Activated naive CD8-positive, alpha-beta T cell treated with anti-CD3 and anti-CD28 coated beads, Interleukin-2, amount 10 ng/mL, durations not matched to agents 7 days and 5 days (primary cell): ENCODE measurements at places on chromosomes 7 and 10.

GRCh38 chr10:46290101-46290886, 3.5 kb downstream of the ANTXRL start:
- H3K36me3 ChIP-seq = no peaks in the 10 kb centered on the region
- H3K27ac ChIP-seq = no peak overlapping the region
- peaks cover 6% of the 10 kb centered on the region for H3K4me1 ChIP-seq
- no peak for DNase-seq
- peaks cover 4% of the 10 kb centered on the region for H3K27me3 ChIP-seq
- no peak overlapping the region for H3K4me3 ChIP-seq

- peaks cover 2% of the 10 kb centered on the region for H3K27me3 ChIP-seq
- no peak overlapping the region for H3K27ac ChIP-seq
- H3K4me3 ChIP-seq = no peak overlapping the region
- no peaks in the 10 kb centered on the region for H3K36me3 ChIP-seq
- DNase-seq = no peak
Observed at GRCh38 chr10:78985973-78986818, 82.6 kb upstream of the ZMIZ1 start.

- no peak for DNase-seq
- peak overlapping the region; percentile 18 for H3K27ac ChIP-seq
- peaks cover 10% of the 10 kb centered on the region for H3K4me1 ChIP-seq
- peaks cover 8% of the 10 kb centered on the region for H3K36me3 ChIP-seq
- H3K27me3 ChIP-seq = no peaks in the 10 kb centered on the region
- no peak overlapping the region for H3K4me3 ChIP-seq
Observed at GRCh38 chr10:9051328-9051974, 997.0 kb downstream of the GATA3 start.

DNA sequence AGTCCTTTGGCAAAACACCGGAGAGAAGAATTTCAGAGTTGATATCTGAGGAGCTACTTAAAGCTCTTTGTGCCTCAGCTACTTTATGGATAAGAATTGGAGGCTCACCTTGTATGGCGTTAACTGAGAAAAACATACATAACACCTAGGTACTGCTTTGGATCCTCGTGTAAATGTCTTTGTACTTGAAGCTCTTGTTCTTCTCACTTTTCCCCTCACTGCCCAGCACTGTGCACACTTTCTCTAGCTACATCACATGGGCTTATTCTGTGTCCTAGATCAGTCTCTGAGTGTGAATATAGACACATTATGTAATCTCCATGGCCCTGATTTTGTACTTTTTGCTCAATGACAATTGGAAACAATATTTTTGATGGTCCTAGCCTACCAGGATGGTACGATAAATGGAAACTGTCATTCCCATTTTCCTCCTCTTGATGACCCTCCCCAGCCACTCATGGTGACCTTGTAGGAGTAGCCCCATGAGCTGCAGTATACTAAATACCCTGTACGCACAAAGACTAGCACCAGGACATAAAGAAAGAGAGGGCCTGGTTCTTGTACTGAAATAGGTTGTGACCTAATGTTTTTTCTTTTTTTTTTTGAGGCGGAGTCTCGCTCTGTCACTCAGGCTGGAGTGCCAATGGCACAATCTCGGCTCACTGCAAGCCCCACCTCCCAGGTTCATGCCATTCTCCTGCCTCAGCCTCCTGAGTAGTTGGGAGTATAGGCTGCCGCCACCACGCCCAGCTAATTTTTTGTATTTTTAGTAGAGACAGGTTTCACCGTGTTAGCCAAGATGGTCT, 22.1 kb downstream of the STAMBPL1 start:
- peaks cover 58% of the 10 kb centered on the region for H3K36me3 ChIP-seq
- H3K4me1 ChIP-seq = peaks cover 36% of the 10 kb centered on the region
- H3K27me3 ChIP-seq = no peaks in the 10 kb centered on the region
- no peak overlapping the region for H3K4me3 ChIP-seq
- H3K27ac ChIP-seq = peak overlapping the region; percentile 60
- DNase-seq = no peak

GRCh38 chr10:63522277-63522687, 1.1 kb downstream of the REEP3 start:
- H3K27me3 ChIP-seq = no peaks in the 10 kb centered on the region
- H3K27ac ChIP-seq = peak overlapping the region; percentile 83
- peaks cover 44% of the 10 kb centered on the region for H3K4me1 ChIP-seq
- H3K4me3 ChIP-seq = peak overlapping the region; percentile 80

DNA sequence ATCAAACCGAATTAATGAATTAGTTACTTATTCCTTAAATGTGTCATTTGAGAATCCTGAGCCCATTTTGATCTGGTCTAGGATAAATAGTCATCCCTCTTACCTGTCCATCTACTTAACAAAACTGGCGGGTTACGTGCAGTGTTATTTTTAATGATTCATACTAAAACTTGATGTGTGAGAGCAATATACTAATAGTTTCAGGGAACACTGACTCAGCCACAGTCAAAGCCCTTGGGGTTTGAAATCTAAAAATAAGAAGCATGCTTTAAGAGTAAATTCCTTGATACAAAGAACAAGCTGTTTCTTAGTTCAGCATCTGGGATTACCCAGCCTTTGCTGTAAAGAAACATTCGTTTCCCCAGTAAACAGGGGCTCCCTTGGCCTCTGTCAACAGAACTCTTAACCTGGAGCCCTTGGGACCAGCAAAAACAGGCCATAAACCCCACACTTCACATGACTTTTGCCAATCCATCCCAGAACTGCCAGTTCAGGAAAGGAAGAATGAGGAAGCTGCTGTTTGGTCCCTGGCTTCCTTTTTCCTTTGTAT, 370.6 kb upstream of the IGFBP3 start:
- H3K27me3 ChIP-seq = no peaks in the 10 kb centered on the region
- H3K4me1 ChIP-seq = no peaks in the 10 kb centered on the region
- H3K4me3 ChIP-seq = no peak overlapping the region
- no peak overlapping the region for H3K27ac ChIP-seq
